ENCODE measurements at places on chromosomes 1 and 21.

- DNase-seq = no peak
Observed at GRCh38 chr21:34022627-34023335, 50.6 kb upstream of the MRPS6 start.

GRCh38 chr1:244992833-244993232 lies 128.5 kb upstream of the HNRNPU start:
- no peak for DNase-seq

DNA sequence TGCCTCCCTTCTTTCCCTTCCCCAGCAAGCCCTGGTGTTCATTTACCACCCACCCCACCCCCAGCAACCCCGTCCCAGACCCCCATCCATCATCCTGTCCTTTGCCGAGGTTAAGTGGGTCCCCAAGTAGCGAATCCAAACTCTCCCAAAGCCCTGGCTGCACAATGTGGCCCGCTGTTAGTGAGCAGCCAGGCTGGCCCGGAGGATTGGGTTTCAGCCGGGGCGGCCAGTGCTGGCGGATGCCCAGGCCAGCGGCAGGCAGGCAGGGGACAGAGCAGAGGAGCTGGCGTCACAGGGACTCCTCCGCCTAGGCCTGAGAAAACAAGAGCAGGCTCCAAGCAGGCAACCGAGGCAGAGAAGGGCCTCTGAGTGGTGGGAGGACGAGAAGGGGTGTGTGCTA lies 61.4 kb downstream of the EPHB2 start:
- DNase-seq = no peak

DNA sequence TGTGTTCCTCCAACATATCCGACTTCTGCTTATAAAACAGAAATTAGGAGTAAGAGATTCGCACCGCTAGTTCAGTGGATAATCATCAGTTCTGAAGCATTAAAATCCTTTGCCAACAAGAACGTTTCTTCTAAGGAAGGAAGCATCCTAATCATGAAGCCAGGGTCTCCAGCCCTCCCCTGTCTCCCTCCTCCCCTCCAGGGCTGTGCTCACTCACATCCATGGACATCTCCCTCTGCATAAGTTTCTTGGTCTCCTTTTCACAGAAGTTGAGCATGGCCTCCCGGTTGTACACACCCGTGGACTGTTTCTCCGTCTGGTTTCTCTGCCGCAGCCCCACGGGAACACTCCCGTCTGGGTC lies 505 bp downstream of the LMOD1 start:
- DNase-seq = no peak

DNA sequence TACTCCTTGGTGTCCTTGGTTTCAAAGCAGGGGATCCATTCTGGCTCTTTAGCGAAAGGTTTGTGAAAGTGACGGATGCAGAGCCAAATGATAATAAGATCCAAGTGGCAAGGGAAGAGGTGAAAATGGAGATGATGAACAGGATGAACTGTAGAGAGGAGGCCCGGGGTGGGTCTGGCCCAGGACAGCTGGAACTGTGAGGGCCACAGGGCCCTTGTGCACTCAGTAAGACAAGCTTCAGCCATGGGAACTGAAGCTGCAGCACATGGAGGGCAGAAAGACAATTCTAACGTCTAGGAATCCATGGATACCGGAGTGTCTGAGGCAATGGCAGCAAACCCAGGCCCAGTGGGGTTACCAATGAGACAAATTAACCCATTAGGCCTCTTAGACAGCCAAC lies 4.8 kb downstream of the KCNA2 start:
- no peak for DNase-seq

DNA sequence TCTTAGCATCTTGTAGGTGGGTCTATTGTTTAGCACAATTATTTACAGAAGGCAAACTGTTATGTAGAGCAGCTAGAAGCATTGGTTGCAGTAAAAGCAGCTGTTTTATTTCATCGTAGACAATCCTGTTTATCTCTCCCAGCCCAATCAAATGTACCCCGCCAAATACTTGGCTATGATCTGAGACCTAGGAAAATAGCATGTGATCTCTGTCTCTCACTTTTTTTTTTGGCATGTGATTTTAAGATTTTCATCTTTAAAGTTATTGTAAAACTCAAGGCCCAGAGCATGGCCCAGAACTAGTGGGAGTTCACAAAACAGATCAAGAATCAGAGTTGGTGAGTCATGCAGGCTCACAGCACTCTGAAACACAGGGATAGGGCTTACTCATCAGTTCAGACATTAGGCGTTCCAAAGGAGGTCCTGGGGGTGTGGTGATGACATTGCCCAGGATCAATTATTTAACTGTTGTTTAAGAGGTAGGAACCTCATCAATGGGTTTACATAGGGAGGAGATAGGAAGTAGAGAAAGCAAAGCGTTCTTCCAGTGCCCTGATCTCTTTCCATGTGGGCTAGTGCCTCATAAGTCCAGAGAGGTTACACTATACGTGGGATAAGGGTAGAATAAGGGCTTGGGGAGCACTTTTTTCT lies 40.2 kb downstream of the TBX19 start:
- no peak for DNase-seq

GRCh38 chr1:228650141-228650540 lies 85.1 kb upstream of the RHOU start:
- no peak for DNase-seq

DNA sequence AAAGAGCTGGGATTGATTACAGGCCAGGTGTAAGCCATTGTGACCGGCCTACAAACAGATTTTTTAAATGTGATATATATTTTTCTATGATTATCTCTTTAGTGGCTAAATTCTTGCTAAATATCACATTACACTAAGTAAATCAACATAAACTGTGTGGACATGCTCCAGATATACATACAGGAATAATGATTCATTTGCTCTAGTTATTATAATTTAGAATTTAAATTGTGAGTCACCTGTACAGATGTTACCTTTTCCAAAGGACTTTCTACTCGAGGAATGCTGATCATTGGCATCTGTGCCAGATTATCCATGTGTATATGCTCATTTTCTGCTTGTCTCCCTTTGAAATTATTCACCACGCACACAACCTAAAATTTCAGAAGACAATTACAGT lies 90.1 kb downstream of the PLPPR5 start:
- no peak for DNase-seq

- DNase-seq = no peak
Observed at GRCh38 chr1:173161510-173162221, 45.5 kb downstream of the TNFSF4 start.

GRCh38 chr1:205595435-205595834 lies 36.4 kb downstream of the ELK4 start:
- no peak for DNase-seq

All from stimulated activated CD8-positive, alpha-beta memory T cell treated with anti-CD3 and anti-CD28 coated beads, Interleukin-7, amount 100 ng/mL, for 1 hour (primary cell).